ENCODE measurements at places on chromosomes 12 and 14.
A peak's percentile ranks its signal among the peaks of the same experiment; 100 is the strongest.

DNA sequence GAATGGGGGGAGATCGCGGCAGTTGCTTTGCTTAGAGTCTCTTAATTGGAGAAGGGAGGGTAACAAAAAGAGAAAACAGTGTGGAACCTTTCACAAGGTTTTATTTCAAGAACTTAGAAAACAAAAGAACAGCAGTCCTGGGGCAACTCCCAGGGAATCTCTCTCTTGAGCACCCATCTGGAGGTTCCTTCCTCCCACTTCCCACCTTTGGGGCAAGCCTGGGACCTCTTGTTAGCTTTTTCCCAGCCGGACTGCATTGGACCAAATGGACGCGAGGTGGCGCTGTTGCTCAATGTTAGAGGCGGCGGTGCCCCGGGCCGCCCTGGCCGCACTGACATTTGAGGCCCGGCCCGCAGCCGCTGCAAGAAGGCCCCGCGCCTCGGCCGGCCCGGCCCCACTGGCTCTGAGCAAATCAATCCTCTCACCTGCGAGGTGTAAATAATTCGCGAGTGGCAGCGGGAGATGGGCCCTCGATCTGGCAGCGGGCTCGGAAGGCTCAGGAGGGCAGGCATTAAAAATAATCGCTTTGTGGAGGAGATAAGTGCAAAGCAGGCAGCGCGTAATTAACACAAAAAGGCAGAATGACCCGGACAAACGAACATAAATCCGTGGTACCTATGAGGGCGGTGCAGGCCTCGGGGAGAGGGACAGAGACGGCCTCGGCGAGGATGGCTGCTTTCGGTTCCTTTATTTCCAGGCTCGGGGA lies 2.8 kb upstream of the HOXC8 start:
- DNase-seq: peak; percentile 53

GRCh38 chr12:116068371-116068770 lies 209.1 kb downstream of the MED13L start:
- no peak for DNase-seq

DNA sequence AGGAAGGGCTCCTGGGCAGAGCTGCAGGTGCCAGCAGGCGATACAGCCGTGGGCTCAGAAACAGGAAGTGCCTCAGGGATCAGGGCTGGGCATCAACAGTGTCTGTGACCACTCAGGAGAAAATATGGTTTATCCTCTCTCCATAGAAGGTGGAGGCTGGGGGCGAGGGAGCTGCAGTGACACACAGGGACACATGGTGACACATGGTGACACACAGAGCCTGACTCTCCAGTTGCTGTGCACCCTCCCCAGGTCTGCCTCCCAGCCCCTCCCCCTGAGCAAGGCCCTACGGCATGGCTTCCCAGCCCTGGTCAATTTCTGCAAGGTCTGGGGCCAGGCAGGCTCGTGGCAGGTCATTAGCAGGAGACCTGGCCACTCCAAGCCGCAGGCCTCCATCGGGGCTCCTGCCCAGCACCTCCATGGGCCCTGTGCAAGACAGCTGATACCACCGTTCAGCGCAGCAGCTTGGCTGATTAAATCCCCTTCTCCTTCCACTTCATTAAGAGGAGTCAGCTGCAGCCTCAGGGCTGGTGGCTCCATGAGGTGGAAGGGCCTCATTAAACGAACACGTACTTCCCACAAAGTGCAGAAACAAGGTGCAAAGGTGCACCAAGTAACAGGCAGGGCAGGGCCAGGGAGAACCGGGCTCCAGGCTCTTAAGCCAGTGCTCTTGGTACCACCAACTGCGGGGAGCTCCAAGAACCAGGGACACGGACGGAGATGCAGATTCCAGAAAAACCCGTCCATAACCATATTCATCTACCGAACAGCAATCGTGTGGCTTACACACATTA lies 60.7 kb downstream of the CCNK start:
- no peak for DNase-seq

- DNase-seq: no peak
These were observed 97.3 kb downstream of the PPP1R12A start for GRCh38 chr12:79837575-79837974.

GRCh38 chr14:55902241-55902640 lies 216.0 kb upstream of the PELI2 start:
- no peak for DNase-seq

- DNase-seq: no peak
These were observed 26.5 kb upstream of the JDP2 start for GRCh38 chr14:75401361-75401760.

DNA sequence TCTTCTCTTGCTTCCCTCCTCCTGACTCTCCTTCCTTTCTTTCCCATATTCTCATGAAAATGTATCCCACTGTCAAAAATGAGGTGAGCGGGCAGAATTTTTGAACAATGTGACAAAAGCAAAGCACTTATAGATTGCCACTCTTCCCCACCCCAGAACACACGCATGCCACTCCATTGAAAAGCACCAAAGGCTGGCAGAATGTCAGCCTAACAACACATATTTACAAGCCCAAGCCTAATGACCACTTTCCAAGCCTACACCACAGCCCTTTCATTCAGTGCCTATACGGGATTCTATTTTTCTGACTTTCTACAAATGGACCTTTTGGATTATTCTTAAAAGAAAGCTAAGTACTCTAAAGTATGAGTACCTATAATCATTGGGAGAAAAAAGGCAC lies 62.9 kb upstream of the METAP2 start:
- no peak for DNase-seq

GRCh38 chr14:29896354-29896821 lies 31.3 kb downstream of the PRKD1 start:
- DNase-seq: peak; percentile 10

DNA sequence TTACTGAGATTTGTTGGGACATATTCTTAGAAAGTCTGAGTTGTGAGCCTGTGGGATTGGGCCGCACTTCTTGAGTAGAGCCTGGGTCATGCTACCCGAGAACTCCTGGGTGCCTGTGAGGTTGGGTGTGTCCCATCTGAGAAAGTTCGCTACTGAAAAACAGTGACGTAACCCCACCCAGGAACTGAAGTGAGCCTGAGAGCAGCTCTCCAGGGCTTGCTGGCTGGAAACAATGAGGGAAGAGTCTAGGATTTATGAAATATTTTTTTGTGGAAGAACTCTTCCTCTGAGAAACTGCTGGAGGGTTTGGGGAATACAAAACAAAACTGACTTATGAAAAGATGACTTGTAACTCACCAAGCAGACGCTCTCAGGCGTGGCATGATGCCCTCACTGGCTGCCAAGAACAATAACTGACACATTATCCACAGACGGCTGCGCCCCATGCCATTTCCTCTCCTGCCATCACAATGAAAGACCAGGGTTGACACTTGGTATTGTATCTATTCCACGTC lies 69.2 kb downstream of the RASSF3 start:
- no peak for DNase-seq

GRCh38 chr12:7495136-7495535 lies 8.4 kb downstream of the CD163 start:
- DNase-seq: no peak

GRCh38 chr12:101619026-101619786 lies 24.4 kb downstream of the MYBPC1 start:
- peak; percentile 14 for DNase-seq

- DNase-seq: no peak
These were observed 31.9 kb upstream of the NCOR2 start for GRCh38 chr12:124599074-124599999.

DNA sequence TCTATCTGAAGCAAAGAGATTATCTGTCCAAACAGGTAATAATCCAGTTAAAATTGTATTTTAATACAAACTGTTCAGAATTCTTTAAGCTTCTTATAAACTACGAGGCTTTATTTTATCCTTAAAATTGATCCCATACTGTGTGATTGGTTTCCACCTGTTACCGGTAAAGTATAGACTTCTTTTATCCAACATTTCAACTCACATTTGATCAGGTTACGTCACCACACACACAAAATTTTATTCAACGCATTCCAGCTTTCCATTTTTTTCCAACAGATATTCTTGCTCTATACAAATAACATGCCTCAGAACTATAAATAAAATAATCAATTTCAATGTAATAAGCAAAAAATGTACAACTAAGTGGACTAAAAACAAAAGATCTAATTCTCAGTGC lies 4.5 kb downstream of the NOVA1 start:
- DNase-seq: no peak

GRCh38 chr12:104055686-104056388 lies 5.8 kb upstream of the GLT8D2 start:
- DNase-seq: peak; percentile 79

DNA sequence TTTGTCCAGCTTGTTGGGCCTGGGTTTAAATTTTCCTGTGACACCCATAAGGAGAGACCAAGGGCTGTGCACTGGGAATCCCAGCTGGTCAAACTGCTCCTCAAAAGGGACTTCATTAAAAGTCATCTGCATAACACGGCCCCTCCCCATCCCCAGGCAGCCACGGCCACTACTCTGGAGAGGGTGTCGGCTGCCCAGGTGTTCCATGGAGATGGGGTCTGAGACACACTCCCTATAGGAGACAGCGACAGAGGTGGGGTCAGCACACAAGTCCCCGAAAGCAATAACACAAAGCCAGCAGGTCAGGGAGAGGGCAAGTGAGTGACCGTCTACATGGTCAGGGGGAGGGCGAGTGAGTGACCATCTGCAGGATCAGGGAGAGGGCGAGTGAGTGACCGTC lies 75.6 kb upstream of the BCL11B start:
- no peak for DNase-seq

DNA sequence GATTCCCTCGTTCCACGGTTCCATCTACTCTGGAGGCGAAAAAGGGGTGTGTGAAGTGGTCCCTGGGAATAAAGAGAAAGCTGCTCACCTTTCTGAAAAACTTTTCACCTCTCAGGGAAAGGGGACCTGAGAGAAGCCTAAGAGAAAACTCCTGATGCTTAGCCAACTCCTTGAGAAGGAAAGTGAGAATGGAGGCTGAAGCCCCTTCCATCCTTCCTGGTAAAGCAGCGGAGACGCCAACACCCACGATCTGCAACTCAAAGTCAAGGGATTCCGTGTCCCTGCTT lies 110.0 kb downstream of the ARF6 start:
- no peak for DNase-seq

Measured in NCI-H1694 treated with DMSO at 0.1 percent for 48 hours (cell line).